ENCODE measurements at places on chromosomes 6 and 20. TPM values are rescaled to one million over a fixed set of nuclear protein-coding genes. Genes with fewer than 3 reads are reported as not detected.

Gene PRICKLE4
- 4.5 TPM for total RNA-seq

- DNase-seq: no peak
- no peaks in the 10 kb centered on the region for H3K36me3 ChIP-seq
- no peak overlapping the region for H3K4me3 ChIP-seq
Measured at GRCh38 chr6:33241968-33242367, 29.7 kb downstream of the VPS52 start.

Gene SS18L1
- total RNA-seq: 26.2 TPM

DNA sequence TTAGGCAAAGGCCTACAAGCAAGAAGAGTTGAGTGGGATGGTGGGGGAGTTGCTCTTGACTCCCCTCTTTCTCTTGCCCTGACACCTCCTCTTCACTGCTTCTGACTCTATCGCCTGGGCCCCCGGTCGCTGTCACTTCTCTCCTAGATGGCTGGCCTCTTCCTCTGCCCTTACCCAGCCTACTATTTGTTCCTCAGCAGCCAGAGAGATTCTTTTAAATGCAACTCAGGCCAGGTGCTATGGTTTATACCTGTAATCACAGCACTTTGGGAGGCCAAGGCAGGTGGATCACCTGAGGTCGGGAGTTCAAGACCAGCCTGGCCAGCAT is 4.3 kb upstream of the PDYN start:
- H3K27me3 ChIP-seq: peaks cover 75% of the 10 kb centered on the region
- H3K27ac ChIP-seq: no peak overlapping the region
- H3K4me1 ChIP-seq: no peaks in the 10 kb centered on the region
- H3K4me3 ChIP-seq: no peak overlapping the region
- no peaks in the 10 kb centered on the region for H3K36me3 ChIP-seq

Gene NT5E
- total RNA-seq: 0.23 TPM

- H3K36me3 ChIP-seq: peaks cover 32% of the 10 kb centered on the region
- H3K4me1 ChIP-seq: peaks cover 24% of the 10 kb centered on the region
- DNase-seq: no peak
- no peaks in the 10 kb centered on the region for H3K27me3 ChIP-seq
Measured at GRCh38 chr20:408843-409696, 971 bp downstream of the RBCK1 start.

DNA sequence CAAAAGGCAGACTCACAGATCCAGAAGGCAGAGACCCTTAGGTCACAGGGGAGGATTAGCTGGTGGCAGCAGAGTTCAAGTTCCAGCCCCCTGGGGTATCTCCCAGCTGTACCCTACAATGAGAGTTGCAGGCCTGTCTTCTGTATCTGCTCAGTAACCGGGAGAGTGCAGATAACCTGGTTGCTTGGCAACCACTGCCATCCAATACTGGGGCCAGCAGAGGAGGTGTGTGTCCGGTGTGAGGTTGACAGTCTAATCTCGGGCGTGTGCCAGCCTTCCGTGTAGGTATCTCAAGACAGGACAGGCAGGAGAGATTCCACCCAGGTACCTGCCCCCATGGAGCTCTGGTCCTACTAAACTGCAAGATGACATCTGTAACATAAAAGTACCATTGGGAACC is 56.6 kb upstream of the TBC1D7 start:
- H3K27me3 ChIP-seq: no peaks in the 10 kb centered on the region
- no peak overlapping the region for H3K4me3 ChIP-seq
- H3K27ac ChIP-seq: no peak overlapping the region
- no peaks in the 10 kb centered on the region for H3K36me3 ChIP-seq
- peaks cover 11% of the 10 kb centered on the region for H3K4me1 ChIP-seq
- DNase-seq: no peak

GRCh38 chr6:108274546-108274945 is 13.7 kb upstream of the SNX3 start:
- DNase-seq: no peak
- H3K27me3 ChIP-seq: no peaks in the 10 kb centered on the region
- no peak overlapping the region for H3K27ac ChIP-seq
- peaks cover 4% of the 10 kb centered on the region for H3K4me1 ChIP-seq

Gene ELOVL2
- total RNA-seq: 1.6 TPM

- peak; percentile 96 for DNase-seq
- no peak overlapping the region for H3K4me3 ChIP-seq
- H3K36me3 ChIP-seq: no peaks in the 10 kb centered on the region
- H3K27me3 ChIP-seq: peaks cover 42% of the 10 kb centered on the region
- no peak overlapping the region for H3K27ac ChIP-seq
- peaks cover 11% of the 10 kb centered on the region for H3K4me1 ChIP-seq
Measured at GRCh38 chr20:59403261-59403961, 103.0 kb downstream of the EDN3 start.

GRCh38 chr20:20233041-20233514 is 134.8 kb upstream of the INSM1 start:
- no peaks in the 10 kb centered on the region for H3K4me1 ChIP-seq
- no peak overlapping the region for H3K4me3 ChIP-seq
- H3K27ac ChIP-seq: no peak overlapping the region
- no peaks in the 10 kb centered on the region for H3K36me3 ChIP-seq

DNA sequence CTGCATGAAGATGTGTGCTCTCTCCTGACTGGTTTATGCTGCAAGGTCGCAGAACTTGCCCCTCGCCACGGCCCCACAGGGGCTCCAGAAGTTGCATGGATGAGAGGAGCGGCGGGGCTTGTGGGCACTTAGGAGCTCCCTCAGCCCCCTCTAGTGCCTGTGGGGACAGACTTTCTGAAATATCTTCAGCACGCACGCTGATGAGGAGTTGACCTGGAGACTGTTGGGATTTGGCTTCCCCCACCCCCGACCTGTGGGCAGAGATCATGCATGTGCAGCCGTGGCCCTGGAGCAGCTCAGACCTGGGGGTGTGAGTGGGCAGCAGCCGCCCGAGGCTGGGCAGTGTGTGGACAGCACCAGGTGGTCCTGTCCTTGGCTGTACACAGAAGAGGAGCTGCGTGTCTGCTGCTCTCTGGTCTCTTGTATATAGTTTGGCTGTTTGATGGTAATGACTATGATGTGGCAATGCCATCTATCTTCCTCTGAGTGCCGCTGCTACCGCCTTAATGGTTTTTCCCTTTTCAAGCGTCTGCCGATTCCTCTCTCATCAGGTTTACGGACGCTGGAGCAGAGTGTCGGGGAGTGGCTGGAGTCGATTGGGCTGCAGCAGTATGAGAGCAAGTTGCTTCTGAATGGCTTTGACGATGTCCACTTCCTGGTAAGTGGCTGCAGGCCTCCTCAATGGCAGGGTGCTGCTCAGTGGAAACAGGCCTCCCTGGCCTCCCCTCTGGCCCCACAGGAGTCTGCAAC is 81.4 kb downstream of the TCP11 start:
- DNase-seq: no peak
- H3K27me3 ChIP-seq: no peaks in the 10 kb centered on the region
- H3K4me3 ChIP-seq: no peak overlapping the region
- peaks cover 17% of the 10 kb centered on the region for H3K36me3 ChIP-seq

Gene PNLDC1
- 0.33 TPM for total RNA-seq

Gene RNGTT
- total RNA-seq: 16.5 TPM

GRCh38 chr20:1465470-1466210 is 1.0 kb downstream of the NSFL1C start:
- DNase-seq: no peak
- peaks cover 18% of the 10 kb centered on the region for H3K4me1 ChIP-seq
- H3K4me3 ChIP-seq: peak overlapping the region; percentile 82
- peaks cover 11% of the 10 kb centered on the region for H3K27me3 ChIP-seq
- no peaks in the 10 kb centered on the region for H3K36me3 ChIP-seq
- peak overlapping the region; percentile 91 for H3K27ac ChIP-seq

Gene ARMC2
- 11.3 TPM for total RNA-seq

Gene HRH3
- not detected for total RNA-seq

GRCh38 chr6:133431031-133431430 is 189.9 kb downstream of the EYA4 start:
- H3K27ac ChIP-seq: peak overlapping the region; percentile 8
- no peak overlapping the region for H3K4me3 ChIP-seq
- H3K4me1 ChIP-seq: peaks cover 32% of the 10 kb centered on the region

Gene CALHM4
- total RNA-seq: not detected

GRCh38 chr6:160240691-160241084 is 17.9 kb downstream of the SLC22A2 start:
- no peak for DNase-seq
- H3K4me1 ChIP-seq: no peaks in the 10 kb centered on the region
- no peak overlapping the region for H3K4me3 ChIP-seq
- no peak overlapping the region for H3K27ac ChIP-seq

GRCh38 chr6:107152638-107153430 is 37.5 kb upstream of the BEND3 start:
- peaks cover 26% of the 10 kb centered on the region for H3K4me1 ChIP-seq
- no peak overlapping the region for H3K27ac ChIP-seq
- no peaks in the 10 kb centered on the region for H3K27me3 ChIP-seq
- no peak overlapping the region for H3K4me3 ChIP-seq

DNA sequence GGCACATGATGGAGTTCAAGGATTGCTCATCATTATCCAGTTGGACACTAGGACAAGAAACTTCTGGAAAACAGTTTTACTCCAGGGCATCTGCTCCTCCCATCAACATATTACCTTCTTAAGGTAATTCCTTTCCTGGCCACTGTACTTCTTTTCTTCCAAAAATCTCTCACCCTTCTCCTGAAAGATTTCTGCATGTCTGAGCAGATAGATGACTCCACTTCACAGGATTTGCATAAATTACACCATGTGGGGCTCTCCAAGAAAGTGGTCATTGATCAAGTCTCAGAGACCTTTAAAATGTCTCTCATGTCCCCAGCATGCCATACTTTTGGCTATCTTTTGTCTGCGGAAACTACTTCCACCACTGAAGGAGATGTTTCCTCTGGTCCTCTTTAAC is 103.2 kb upstream of the TNFAIP3 start:
- no peak for DNase-seq
- no peaks in the 10 kb centered on the region for H3K36me3 ChIP-seq
- peaks cover 6% of the 10 kb centered on the region for H3K4me1 ChIP-seq
- peaks cover 2% of the 10 kb centered on the region for H3K27me3 ChIP-seq
- H3K27ac ChIP-seq: no peak overlapping the region

Gene CASS4
- total RNA-seq: 0.67 TPM

GRCh38 chr20:47872341-47872740 is 87.1 kb upstream of the SULF2 start:
- DNase-seq: no peak
- peaks cover 12% of the 10 kb centered on the region for H3K27me3 ChIP-seq
- no peak overlapping the region for H3K4me3 ChIP-seq
- H3K4me1 ChIP-seq: peaks cover 24% of the 10 kb centered on the region
- no peak overlapping the region for H3K27ac ChIP-seq

GRCh38 chr6:10658910-10659698 is 35.3 kb downstream of the C6orf52 start:
- DNase-seq: no peak
- no peaks in the 10 kb centered on the region for H3K36me3 ChIP-seq
- peak overlapping the region; percentile 59 for H3K4me3 ChIP-seq

- H3K36me3 ChIP-seq: no peaks in the 10 kb centered on the region
- H3K27me3 ChIP-seq: no peaks in the 10 kb centered on the region
- H3K4me1 ChIP-seq: peaks cover 14% of the 10 kb centered on the region
- H3K27ac ChIP-seq: no peak overlapping the region
Measured at GRCh38 chr6:146902846-146903245, 301.4 kb upstream of the STXBP5 start.

GRCh38 chr6:152078804-152079203 is 271.3 kb downstream of the ESR1 start:
- H3K36me3 ChIP-seq: no peaks in the 10 kb centered on the region
- peaks cover 5% of the 10 kb centered on the region for H3K27me3 ChIP-seq
- H3K4me3 ChIP-seq: no peak overlapping the region
- H3K27ac ChIP-seq: no peak overlapping the region
- no peak for DNase-seq

- no peak overlapping the region for H3K4me3 ChIP-seq
- no peak for DNase-seq
- H3K27ac ChIP-seq: no peak overlapping the region
- no peaks in the 10 kb centered on the region for H3K36me3 ChIP-seq
- no peaks in the 10 kb centered on the region for H3K4me1 ChIP-seq
Measured at GRCh38 chr20:20955892-20956291, 150.3 kb downstream of the LINC00237 start.

Gene SLC13A3
- 19.7 TPM for total RNA-seq

- H3K27me3 ChIP-seq: no peaks in the 10 kb centered on the region
- H3K36me3 ChIP-seq: peaks cover 58% of the 10 kb centered on the region
- H3K4me1 ChIP-seq: peaks cover 27% of the 10 kb centered on the region
- peak overlapping the region; percentile 97 for H3K27ac ChIP-seq
Measured at GRCh38 chr6:158780246-158780884, 38.8 kb downstream of the EZR start.

DNA sequence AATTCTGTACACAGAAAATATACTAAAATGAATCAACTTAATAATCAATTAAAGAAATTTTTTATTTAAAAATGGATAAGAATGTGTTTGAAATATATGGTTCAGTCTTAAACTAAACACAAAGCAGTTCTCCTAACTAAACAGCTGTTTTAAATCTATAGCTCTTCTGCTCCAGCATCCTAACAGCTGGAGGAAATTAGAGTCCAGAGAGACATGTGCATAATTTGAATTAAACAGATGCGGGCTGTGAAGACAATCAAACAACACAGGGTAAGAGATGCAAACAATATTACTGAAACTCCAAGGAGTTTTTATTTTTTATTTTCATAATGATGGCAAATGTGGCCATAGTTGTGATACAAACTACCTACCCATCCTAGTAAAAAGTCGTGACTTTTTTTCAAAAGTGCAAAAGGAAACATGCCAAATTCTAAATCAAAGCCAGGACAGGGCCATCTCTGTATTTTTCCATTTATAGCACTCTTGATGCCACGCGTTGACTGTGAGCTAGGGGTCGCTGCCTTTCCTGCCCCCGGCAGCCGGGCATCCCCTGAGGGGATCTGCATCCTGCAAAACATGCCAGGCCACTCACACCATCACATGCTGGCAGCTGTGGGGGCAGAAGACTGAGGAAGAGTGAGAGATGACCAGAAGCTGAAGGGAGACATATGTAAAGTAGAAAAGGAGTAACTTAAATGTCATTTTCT is 310.6 kb downstream of the PRKN start:
- no peak overlapping the region for H3K4me3 ChIP-seq
- H3K27ac ChIP-seq: no peak overlapping the region
- no peaks in the 10 kb centered on the region for H3K27me3 ChIP-seq
- H3K4me1 ChIP-seq: peaks cover 17% of the 10 kb centered on the region
- no peaks in the 10 kb centered on the region for H3K36me3 ChIP-seq

Gene NMBR
- total RNA-seq: not detected

DNA sequence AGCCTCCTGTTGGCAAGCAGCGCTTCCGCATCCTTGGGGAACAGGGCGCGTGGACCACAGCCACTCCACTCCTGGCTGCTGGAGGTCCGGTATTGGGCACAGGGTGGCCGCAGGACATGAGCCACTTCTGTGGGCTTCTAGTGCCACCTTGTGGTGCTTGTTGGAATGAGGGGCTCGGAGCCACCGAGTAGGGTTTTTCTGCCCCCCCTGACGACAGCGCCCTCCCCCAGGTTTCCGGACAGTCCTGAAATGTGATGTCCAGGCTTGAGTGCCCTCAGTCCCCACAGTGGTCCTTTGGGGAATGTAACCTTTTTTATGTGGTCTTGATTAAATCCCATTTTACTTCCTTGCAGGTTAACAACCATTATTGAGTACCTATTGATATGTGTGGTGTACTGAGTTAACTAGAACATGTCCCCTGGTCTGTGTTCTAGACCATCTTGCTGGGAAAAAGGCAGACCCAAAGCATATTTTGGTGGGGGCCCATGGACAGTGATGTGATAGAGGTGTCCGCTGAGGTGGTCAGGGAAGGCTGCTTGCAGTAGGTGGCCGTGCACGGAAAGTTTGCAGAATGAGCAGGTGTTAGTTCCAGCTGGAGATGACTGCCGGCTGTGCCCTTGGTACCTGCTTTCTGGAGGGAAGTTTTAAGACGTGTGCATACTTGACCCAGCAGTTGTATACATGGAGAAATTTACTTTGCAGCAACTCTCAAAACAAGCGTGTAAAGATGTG is 70.0 kb downstream of the PTPN1 start:
- DNase-seq: peak; percentile 67
- no peaks in the 10 kb centered on the region for H3K4me1 ChIP-seq
- no peaks in the 10 kb centered on the region for H3K27me3 ChIP-seq
- no peak overlapping the region for H3K27ac ChIP-seq

All from mesothelial cell of epicardium (in vitro differentiated cells).